ENCODE measurements at places on chromosomes 1 and 21.
A peak's percentile ranks its signal among the peaks of the same experiment; 100 is the strongest.

DNA sequence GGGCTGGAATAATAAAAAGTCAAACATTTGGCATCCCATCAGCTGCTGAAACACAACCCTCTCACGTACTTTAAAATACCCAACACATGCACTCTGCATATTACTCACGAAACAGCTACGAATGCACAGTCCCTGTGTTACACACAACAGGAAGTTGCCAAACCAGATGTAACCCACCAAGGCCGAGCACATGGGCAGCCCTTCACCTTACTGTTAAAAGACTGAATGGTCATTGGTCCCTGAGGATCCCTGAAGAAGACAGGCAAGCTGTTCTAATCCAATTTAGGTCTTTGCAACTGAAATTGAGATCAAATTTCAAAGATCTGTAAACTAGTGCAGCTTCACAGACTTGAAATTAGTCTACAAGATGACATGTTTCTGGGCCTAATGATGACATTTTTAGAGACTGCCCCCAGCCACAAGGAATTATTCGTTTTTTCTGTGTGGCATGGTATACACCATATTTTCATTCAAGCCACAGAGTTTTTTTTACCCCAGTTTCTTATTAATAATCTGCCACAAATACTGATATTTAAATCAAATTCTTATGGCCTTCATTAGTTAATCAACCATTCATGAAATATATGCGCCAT lies 25.6 kb upstream of the IER5 start:
- DNase-seq = peak; percentile 67

DNA sequence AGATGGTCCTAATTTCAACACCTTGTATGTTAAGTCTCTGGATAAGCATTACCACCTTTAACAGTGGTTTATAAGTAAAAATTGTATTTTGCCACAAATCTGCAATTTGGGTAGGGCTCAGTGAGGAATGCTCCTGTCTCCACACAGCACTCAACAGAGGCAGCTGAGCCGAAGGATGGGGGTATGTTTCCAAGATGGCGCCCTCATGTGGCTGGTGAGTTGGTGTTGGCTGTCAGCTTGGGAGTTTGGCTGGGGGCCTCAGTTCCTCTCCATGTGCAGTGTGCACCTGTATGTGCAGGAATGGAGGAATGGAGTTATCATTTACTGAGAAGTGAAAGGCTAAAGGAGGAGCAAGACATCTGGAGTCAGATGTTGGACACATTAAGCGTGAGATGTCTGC lies 136.8 kb downstream of the GABPA start:
- DNase-seq = no peak

DNA sequence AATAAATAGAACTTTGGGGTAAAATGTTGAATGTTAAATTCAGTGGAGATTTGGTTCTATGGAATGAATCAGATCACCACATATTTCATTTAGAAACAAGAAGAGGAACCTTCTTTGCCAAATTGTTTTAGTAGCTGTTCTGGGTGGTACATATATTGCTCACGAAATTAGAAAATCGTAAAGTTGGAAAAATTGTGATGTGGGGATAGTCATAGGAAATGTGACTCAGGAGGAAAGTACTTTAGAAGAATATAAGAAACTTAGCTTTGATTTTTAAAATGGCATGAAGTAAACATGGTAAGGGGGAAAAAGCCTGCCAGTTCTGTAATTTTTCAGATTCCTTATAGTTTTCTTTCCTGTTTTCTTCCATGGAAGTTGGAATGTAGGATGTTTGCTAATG lies 27.4 kb downstream of the RRP15 start:
- no peak for DNase-seq

- no peak for DNase-seq
Measured at GRCh38 chr1:54337928-54338327, 68.3 kb downstream of the SSBP3 start.

DNA sequence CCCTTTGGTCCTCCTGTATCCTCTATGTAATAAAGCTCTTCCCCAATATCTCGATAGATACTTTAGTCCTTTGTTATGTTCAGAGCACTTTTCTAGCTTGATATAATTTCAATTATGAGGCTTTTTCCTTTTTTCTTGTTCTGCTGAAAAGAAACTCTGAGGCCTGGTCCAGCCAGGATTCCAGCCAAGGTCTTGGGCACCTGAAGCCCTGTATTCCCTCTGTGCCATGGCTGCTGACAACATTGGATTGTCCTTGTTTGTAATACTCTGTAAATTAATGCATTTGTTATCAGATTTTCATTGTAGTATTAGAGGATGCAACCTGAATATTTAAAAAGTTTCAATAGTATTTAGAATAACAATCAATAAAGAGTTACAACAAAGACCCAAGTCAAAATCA lies 67.9 kb upstream of the ADAMTS5 start:
- no peak for DNase-seq

DNA sequence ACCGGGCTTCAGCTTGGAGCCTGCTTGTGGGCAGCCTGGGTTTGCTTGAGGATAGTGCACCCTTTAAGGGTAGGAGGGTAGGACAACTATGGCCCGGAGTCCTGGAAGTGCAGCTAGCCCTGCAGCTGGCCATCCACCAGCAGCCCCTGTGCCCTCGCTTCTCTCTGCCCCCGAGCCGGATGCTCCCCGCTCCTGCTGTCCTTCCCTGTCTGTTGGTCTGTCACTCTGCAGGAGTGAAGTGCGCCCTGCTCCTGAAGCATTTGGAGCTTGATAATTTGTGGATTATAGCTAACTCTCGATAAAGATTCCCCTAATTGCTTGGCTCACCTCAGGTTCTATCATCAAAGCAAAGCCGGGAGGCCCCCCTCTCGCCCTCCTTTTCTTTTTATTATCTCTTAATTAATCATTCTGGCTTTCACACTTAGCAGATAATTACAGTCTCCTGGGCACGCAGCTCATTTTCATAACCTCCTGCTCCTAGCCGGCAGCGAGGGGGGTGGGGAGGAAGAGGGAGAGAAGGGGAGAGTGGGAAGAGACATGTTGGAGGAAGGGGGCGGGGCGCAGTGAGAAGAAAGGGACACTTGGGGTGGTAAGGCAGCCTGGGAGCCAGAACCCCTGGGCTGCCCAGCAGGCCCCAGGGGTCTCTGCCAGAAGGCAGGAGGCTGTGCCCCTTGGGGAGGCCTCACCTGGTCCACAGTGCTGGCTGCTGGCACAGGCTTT lies 14.4 kb downstream of the KIRREL1 start:
- DNase-seq = no peak

DNA sequence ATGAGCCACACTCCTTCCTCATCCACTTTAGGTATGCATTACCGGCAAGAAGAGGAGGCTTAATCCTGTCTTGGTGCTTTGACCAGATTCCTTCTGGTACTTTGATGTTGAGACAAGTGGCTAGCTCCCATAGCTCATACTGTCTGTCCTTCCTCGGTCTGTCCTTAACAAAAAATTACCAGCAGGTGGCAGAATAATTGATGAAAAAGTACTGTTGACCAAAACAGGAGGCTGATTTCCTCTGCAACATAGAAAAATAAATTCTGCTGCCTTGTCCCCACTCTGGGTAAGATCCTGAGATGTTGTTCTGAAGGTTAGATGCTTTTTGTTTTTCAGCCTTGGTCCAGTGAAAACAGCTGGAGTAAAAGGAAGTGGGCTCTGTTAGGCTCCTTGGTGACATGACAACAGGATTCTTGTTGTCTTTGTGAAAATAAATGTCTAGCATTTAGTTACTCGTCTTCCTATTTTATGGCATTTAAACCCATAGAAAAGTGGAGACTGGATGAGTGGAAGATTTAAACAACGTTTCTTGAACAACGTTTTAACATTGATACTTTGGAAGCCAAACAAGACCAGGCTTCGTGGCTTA lies 11.2 kb upstream of the HJV start:
- DNase-seq = no peak

GRCh38 chr1:166273618-166274017 lies 106.8 kb upstream of the FAM78B start:
- no peak for DNase-seq

DNA sequence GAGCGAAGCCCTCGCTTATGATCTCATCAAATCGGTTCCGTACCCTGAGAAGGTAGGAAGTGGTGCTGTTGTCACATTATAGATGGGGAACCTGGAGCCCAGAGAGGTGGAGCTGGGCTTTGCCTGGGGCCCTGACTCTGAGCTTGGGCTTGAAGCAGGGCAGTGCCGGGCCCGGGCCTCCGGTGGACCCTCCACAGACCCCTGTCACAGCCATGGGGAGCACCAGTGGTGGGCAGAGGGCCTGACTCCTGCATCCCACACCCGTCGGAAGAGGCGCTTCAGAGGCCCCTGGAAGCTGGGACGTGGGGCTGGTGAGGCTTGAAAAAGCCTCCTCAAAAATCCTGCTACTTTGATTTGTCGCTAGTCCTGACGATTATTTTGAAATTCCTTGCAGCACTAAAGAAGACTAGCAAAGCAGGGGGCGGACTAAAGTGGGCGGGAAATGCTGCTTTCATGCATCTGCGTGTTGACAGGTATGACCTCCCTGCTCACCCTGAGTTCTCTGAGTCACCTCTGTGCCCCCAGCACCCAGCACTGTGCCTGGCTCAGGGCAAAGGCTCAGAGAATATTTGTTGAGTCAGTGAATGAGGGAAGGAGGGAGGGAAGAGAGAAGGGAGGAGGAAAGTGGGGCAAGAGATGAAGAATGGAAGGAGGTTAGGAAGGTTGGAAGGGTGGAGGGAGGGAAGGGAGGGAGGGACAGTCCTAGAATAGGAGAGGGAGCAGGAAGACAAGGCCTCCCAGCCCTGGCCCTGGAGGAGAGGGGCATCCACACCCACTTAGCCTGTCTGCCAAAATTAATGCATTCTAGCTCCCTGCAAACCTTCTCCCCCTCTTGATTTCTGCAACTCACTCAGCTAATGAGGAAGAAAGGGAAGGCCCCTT lies 262.8 kb upstream of the VAMP3 start:
- DNase-seq = no peak

DNA sequence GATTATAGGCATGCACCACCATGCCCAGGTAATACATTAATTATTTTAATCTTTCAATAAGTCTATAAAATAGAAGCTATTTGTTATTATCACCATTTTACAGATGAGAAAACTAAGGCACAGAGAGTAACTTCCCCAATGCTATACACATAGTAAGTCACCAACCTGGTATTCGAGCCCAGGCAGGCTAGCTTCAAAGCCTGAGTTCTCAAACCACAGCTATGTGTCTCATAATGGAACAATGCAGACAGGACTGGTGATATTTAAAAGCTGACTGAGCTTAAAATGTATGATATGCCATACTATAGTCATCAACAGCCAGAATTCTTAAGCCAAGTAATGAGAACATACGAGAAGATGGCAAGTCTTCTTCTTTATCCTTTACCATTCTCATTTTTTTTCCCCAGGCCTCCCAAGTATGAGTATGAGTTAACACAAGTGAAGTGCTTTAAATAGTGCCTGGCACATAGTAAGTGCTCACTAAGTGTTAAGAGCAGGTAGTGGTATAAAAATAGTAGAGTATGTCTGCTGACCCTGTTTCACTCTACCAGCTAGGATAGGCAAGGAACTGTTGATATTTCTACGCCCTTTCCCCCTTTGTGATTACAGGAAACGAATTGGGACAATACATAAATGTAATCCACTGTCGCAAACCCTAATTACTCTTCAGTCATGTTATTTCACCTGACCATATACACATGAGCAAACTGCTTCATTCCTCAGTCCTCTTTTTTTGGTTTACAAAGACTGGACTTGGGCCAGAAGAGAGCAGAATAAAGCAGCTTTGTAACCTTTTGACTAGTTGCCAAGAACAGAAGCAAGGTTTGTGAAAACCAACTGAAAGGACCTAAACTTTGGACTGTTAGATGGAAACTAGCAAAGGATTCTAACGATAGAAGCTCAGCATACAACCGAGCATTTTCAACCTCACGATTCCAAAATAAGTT lies 9.5 kb downstream of the EYA3 start:
- no peak for DNase-seq

DNA sequence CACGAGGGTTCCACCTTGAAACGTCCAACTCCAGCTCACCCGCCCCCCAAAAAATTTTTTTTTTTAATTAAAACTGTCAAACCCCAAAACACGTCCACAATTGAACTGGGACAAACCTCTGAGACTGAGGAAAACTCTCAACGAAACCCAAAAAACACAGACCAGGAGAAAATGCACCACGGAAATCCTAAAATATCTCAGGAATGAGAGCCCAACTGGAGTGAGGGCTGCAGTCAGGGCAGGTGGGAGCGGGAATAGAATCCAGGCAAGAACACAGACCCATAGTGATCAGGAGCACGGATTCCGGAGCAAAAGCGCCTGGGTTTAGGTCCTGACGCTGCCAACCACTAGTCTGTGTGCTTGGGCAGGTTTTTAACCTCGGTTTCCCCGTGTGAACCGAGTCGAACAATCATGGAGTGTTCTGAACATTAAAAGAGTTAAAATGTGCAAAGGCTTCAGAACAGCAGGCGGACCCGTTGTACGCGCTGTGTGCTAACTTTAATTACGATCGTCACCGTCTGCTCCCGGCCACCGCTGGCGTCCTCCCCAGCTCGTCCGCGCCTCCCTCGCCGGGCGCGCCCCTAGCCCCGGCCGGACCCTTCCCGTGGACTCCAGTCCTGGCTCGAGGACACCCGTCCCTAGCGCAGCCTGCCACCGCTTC lies 624 bp downstream of the ARHGAP29 start:
- no peak for DNase-seq

DNA sequence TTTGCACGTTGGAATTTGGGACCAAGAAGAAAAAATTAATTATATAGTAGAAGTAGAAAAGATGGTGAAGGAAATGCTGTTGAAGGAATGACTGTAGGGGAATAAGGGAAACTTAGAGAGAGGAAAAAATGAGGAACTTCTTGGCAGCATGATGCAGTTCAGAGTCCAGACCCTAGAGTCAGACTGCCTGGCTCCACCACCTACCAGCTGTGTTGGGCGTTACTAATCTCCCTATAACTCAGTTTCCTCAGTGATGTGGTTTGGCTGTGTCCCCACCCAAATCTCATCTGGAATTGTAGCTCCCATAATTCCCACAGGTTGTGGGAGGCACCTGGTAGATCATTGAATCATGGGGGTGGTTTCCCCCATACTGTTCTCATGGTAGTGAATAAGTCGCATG lies 1.3 kb upstream of the SELP start:
- no peak for DNase-seq

- no peak for DNase-seq
Measured at GRCh38 chr21:29265690-29266479, 32.8 kb upstream of the BACH1 start.

DNA sequence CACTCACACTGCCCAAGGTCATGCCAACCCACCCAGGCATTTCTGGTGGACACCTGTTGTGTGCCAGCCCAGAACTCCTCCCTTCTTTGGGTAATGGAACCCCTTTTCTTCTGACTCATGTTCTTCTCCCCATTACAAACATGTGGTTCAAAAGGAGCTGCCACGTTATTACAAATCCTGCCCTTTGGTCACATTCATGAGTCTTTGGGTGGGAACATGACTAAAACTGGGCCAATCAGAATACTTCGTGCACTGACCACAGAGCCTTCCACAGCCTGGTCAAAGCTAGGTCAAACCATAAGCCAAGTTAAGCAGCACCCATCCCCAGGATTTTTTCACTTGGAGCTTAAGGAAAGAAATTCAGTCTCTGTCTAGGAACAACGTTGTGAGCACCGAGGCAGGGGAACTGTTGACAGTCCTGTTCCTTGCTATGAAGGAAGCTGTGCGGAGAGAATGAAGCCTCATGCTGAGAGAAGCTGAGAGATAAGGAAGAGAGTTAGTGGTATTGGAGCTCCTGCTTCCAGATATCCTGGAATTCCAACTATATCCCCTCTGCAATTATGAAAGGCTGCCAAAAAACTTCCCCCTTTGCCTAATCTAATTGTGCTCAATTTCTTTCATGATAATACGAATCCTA lies 46.8 kb upstream of the DIPK1A start:
- DNase-seq = no peak
